ENCODE measurements at places on chromosomes 2 and 18.
A peak's percentile ranks its signal among the peaks of the same experiment; 100 is the strongest.

GRCh38 chr2:7973801-7974480 is 707.9 kb upstream of the ID2 start:
- DNase-seq = no peak

- DNase-seq = no peak
Observed at GRCh38 chr2:176126929-176127773, 2.4 kb upstream of the HOXD8 start.

DNA sequence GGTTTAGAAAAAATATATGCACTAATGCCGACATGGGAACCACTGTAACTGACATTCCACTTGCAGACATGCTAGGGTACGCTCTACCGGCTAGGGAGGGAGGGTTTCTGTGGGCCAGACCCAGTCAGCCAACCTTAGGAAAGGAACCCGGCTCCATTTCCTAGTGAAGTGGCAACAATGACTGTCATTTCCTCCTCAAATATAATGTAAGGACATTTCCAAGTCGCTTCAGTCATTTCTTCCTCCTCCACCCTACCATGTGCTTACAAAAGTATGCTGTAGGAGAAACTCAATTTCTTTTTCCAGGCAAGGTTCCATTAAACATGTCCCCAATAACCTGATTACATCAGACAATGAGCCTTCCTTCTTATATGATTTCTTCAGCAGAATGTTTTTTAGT is 64.3 kb upstream of the PSMD14 start:
- DNase-seq = no peak

DNA sequence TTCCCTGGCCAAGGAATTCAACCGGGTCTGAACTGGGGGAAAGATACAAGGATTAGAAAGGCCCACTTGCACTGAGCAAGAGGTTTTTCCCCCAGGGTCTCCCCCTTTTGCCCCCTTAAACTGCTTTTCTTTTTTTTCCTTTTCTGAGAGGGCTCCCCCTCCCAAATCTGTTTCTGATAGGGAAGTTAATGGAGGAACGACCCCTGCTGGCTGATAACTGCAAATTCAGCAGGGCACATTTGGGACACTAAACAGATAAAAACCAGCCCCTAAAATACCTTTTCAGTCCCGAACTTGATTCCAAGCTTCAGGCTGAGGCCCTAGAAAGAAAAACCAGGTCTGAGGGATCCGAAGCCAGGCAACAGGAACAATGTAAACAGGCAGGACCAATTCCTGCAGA is 1012.4 kb upstream of the CRIM1 start:
- DNase-seq = no peak

DNA sequence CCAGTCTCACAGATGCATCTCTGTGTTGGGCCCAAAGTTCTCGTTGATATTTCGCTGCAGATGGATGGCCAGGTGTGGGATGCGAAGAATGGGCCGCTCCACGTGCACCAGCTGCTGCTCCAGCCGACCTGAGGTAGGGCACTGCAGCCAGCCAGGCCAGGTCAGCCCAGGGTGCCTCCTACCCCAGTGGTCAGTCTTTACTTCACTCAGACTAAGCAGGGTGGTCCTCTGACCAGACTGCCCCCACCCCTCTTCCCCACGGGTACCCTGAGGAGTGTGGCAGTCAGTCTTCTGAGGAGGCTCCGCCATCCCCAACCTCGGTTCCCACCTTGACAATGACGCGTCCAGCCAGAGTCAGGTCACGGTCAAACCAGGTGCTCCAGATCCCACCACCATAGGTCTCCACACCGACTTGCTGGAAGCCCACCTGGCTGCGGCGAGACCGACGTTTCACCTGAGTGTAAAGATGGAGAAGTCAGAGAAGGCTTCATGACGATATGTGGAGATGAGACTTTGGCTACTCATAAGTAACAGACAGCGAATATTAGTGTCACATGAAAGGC is 1.7 kb downstream of the DNPEP start:
- no peak for DNase-seq

GRCh38 chr2:216619411-216620393 is 13.5 kb upstream of the IGFBP2 start:
- no peak for DNase-seq

DNA sequence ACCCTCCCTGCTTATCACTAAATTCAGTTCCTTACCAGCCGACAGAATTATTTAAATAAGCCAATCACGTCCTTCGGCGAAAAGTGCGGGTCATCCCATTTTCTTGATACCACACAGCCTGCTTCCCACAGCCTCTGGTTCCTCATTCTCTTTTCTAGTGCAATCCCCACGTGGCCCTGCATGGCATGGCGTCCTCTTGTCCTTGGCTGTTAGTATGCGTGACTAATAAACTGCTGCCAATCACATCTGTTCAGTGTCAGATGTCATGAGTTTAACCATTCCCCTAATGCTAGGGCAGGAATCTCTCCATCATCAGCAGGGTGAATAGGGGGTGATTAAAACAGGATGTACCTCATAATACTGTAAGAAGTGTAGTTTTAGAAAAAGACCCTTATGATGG is 62.8 kb upstream of the TSPYL6 start:
- DNase-seq = no peak

- DNase-seq = no peak
Observed at GRCh38 chr2:145910416-145910815, 1390.5 kb upstream of the ZEB2 start.

DNA sequence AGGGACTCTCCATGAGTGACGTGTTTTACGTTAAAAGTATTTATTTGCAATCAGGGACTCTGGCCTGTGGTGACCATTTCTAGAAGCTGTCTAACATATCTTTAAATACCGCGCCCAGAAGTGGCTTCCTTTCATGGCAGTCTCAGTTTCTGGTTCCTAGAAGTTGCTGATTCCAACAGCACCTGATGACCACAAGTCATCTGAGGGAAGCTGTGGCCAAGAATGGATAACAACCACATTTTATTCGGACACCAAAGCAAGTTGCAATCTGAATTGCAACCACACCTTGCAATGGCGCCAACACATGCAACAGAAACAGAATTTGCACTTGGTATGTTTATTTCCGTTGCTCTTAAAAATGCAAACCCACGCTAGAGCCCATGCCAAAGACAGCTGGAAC is 33.1 kb downstream of the MEX3C start:
- DNase-seq = no peak

- DNase-seq = no peak
Observed at GRCh38 chr2:222358876-222359275, 60.1 kb upstream of the PAX3 start.

DNA sequence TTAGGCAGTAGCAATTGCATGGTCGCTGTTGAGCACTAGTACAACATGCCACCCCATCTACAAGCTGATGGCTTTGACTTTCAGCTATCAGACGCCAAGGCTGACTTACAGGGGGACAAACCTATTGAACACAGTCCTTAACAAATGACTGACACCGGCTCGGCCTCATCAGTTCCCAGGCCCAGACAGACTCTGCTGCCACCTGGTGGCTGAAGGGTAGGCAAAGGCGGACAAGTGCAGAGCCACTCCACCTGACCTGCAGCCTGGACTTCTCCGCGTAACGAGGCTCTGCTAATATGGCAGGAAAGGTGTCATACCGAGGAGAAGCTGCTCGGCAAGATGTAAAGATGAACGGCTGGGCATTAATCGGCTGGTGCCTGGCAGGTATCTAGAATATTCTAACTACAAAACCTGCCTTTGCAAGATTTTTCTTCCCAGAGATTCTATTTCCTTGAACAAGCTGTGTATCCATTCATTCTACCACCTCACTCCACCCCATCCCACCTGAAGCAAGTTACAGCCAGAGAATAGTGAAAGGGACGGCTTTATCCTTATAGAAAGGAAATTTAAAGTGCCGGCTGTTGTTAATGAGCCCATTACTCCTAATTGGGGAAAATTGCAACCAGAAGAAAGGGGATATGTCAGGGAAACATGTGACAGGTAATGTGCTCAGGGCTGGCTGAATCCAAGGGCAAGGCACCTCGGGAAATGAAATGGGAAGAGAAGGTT is 67.4 kb downstream of the STEAP3 start:
- peak; percentile 70 for DNase-seq

GRCh38 chr2:201971531-201972228 is 62.0 kb upstream of the FZD7 start:
- DNase-seq = peak; percentile 51

GRCh38 chr2:227813562-227814353 is at the start of gene CCL20:
Gene CCL20, plus strand, starts transcription at chr2:227813842. Its CDS starts 70 bp downstream, at chr2:227813912.
- no peak for DNase-seq

DNA sequence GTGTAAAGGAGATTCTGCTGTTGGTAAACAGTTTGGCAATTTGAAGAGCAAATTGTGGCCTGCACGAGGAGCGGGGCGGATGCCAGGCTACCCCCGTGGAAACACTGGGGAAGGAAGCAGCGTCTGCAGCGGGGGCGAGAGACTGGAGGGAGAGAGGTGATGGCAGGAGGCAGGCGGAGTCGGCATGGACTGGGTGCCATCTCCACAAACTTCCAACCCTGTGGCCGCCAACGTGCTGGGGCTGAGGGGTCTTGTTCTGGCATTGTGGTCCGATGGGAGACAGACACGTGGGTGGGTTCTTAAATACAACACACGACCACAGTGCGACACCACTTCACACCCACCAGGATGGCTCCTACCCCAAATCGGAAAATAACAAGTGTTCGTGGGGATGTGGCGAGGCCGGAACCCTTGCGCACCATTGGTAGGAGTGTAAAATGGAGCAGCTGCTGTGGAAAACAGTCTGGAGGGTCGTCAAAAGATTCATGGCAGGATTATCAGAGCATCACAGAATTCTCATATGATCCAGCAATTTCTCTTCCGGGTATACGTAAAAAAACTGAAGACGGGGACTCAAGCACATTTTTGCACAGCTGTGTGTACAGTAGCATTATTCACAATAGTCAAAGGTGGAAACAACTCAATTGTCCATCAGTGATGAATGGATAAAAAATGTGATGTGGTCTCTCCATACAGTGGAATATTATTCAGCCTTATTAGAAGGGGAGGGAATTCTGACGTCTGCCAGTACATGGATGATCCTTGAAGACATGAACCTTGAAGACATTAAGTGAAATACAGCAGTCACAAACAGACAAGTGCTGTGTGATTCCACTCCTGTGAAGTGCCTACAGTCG is 82.4 kb upstream of the HPCAL1 start:
- DNase-seq = no peak

DNA sequence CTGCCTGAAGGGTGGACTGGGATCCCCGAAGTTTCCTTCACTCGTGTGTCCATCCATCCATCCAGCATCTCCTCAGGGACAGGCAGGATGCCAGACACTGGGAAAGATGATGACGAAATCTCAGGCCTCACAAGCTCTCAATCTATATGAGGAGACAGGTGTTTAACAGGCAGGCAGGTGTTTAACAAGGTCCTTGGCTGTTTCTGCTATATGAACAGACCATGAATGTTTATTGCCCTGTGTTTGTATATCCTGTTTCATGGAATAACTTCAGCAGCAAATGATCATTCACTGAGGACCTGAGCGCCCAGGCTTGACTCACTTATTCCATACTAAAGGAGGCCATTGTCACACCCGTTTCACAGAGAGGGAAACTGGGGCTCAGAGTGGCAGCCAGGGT is 685.8 kb upstream of the HS6ST1 start:
- DNase-seq = no peak

DNA sequence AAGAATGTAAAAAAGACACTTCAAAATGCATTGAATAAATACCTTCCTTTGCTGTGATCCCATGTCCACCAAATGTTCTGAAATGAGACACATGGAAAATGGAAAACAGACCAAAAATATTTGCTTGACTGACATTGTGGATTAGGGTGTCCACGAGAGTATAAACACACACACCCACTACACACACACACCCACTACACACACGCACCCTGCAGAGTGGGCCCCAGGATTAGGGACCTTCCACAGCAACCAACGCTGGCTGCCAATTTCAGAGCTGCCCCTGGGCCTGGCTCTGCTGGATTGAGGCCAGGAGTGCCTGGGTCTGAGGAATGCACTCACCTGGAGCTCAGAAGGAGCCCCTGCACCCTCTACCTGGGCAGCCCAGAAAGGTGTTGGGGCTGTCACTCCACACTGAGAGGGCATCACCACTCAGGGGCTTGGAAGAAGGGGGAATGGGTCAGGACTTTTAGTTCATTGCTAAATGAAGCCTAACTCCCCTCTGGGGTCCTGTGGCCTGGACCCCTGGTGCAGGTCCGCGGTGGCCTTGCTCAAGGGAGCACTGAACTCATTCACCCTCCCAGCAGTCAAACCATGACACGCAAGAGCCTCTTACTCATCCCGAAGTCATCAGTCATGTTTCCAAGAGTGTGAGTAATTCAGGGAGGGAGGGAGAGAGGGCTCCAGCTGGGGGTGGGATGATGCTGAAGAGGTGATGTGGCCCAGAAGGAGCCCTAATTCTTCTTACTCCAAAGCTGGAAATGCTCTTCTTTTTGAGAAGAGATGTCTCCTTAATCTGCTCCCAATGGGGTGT is 50.2 kb upstream of the PLB1 start:
- DNase-seq = peak; percentile 83

DNA sequence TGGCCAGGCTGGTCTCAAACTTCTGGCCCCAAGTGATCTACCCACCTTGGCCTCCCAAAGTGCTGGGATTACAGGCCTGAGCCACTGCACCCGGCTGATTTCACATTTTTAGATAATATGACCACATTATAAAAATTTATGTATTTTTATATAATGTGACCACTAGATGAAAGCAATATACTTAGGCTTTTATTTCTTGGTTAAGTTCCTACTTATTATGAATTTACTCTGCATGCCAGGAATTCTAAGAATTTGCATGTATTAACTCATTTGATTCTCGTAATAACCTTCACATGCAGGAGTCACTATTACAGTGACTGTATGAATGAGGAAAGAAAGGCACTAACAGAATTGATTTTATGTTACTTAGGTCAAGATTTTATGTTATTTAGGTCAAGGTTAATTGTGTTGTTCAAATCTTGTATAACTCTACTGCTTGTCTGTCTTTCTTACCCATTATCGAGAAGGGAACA is 25.6 kb upstream of the CASP8 start:
- DNase-seq = no peak

GRCh38 chr2:68379184-68379708 is 14.2 kb downstream of the PLEK start:
- no peak for DNase-seq

DNA sequence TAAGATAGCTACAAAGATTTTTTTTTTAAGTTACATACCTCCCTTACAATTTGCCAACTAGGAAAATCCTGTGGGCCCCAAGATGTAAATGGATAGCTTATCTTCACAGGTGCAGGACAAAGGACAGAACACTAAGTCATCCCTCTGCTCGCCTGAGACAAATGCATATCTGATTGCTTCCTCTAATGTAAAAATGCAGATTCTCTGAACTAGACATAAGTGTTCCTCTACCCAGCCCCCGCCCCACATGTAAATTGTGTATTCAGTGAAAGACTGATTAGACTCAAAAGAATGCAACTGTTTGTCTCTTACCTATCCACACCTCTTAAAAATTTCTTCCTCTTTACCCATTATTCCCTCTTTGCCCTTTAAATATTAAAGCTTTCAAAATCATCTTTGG is 96.5 kb downstream of the CYP26B1 start:
- no peak for DNase-seq

DNA sequence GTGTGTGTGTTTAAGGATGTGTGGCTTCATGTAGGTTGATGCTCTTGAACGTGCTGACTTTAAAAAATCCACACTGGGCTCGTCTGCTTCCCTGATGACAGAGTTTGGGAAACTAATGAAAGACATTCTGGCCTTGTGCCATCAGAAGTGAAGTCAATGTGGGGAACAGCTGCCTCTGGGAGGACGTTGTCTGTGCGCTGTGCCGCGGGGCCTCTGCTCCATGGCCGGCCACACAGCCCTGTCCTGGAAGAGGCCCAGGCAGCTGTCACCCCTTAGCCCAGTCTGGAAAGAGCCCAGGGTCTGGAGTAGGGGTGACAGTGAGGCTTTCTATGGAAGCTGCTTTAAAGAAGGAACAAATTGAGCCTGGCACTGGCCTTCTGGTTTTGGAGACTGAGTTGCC is 155.8 kb downstream of the SH3RF3 start:
- DNase-seq = no peak

GRCh38 chr2:169672406-169672805 is 21.8 kb downstream of the CFAP210 start:
- DNase-seq = no peak
